ENCODE measurements at places on chromosomes 1 and 21.

DNA sequence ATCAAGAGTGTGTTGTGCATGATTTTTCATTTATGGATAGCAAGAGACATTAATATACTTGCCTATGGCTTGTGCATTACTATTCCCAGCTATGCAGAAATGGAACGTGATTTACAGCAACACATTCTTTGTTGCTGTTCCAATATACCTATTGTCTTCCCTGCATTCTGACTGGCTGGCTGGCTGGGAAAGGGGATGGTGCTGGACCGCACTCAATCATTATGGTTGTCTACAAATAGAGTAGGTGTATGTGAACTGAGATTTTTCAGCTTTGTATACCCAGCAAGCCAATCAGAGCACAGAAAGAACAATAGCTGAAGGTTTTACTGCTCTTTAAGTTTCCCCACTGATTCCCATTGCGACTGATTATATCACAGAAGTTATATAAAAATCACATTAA lies 167.5 kb downstream of the ATG4C start:
- no peak for DNase-seq

DNA sequence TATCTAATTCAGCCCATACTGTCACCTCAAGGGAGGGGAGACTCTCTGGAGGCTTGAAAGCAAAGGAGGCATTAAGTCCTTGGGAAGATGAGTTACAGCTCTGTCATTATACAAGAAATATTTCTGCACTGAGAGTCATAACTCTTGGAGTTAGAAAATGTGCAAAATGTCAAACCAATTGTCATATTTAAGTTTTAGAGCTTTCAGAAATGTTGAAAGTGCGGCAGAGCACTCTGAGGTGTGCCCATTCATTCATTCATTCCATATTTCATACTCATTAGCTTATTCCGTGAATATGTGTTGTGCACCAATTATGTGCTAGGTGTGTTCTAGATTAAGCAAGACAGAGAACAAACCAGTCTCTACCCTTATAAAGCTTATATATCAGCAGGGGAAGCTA lies 87.1 kb downstream of the HUNK start:
- DNase-seq: no peak

DNA sequence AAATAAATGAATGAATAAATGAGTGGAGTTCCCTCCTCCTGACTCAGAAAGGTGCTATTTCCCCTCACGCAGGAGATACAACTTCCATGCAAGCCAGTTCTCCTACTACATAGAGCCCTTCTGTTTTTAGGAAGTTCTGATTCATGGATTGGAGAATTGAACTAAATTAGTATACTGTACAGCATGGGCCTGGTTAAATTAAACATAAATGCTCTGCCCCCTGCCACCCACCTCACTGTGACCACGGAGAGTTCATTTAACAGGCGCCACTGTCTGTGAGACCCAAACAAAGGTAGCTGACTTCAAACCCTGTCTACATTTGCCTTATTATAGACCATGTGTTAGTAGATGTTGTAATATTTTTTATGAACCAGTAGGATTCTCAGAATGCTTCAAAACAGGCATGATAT lies 9.1 kb upstream of the IRF2BP2 start:
- no peak for DNase-seq

DNA sequence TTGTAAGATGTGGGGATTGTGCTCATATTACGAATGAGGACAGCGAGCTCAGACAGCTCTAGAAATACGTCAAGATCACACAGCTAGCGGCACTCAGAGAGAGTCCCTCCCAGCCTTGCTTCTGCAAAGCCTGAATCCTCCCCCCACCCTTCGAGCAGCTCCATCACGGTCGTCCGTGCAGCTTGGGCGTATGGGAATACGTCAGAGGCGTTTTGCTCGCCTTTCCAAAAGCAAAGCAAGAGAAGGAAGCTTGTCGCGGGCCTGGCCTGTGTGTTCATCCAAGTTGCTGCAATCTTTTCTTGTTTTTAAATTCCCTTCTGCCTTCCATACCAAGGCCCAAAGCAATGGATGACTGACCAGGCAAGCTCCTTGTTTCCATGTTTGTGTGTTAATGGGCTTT lies 125.5 kb upstream of the IRF2BP2 start:
- DNase-seq: no peak

DNA sequence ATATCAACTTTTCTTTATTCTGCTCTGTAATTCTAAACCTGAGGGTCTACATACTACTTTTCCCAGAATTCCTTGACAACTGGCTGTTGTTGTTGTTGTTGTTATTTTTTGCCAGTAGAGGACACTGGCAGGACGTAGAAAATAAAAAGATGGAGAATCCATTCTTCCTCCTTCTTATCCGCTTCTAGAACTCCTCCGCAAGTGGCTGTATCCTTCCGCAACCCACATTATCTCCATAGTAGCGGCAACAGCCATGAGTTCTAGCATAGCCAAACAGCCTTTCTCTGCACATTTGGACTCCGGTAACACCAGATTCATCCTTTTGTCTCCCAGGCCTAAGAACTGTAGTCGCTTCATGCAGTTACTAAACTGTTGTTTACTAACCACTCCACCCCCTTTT lies 91.1 kb upstream of the CACHD1 start:
- no peak for DNase-seq

GRCh38 chr1:167196166-167196565 lies 24.5 kb upstream of the POU2F1 start:
- no peak for DNase-seq

DNA sequence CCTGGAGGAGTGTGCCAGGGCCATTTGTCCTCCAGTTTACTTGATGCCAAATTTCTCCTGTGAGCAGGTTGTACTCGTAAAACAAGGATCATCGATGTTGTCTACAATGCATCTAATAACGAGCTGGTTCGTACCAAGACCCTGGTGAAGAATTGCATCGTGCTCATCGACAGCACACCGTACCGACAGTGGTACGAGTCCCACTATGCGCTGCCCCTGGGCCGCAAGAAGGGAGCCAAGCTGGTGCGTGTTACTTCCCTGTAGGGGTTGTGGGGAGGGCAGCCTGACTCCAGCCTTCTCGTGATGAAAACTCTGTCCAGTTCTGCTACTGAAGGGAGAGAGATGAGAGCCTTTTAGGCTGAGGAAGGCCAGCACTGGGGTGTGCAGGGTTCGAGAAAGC lies 2.2 kb downstream of the RPS8 start:
- DNase-seq: no peak

DNA sequence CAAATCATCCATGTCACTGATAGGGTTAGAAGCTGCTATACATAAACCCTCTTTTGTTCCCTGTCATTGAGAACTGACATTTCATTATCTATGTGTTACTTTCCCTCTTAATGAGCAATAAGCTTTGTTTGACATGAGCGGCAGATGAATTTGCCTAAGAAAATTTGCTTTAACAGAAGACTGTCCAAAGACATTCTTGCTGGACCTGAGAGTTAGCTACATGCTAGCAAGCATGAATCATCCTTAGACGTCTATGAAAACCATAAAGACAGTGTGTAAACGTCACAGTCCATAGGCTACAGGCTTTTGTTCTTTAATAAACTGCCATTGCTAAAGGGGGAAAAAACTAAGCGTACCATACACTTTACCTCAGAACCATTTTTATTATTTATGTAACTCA lies 73.1 kb downstream of the TNFSF4 start:
- peak; percentile 6 for DNase-seq

DNA sequence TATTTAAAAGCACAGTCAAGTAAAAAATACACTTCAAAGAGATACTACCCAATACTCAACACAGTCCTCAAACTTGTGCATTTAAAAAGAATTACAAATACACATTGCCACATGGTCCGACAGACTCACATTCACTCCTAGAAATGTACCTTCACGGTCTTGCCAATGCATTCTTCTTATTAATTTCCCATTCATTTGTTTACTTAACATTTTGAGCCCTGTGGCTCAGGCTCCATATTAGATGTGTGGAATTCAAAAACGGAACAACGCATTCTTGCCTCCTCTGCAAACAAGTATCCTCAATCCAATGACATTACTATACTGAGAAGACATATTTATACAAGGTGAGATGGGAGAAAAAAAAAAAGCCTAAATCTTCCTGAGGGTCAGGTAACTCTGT lies 2.5 kb upstream of the DUSP23 start:
- no peak for DNase-seq

- DNase-seq: peak; percentile 64
Measured at GRCh38 chr1:153490272-153491051, 30.0 kb upstream of the S100A7 start.

DNA sequence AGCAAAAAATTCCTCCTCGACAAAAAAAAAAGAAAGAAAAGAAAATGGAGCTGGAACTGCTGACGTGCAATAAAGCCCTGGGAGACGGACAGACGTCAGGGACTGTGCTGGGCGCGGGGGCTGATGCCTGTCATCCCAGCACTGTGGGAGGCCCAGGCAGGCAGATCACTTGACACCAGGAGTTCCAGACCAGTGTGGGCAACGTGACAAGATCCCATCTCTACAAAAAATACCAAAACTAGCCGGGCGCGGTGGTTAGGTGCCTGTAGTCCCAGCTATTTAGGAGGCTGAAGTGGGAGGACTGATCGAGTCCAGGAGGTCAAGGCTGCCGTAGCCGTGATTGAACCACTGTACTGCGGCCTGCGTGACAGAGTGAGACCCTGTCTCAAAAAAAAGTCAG lies 3.6 kb upstream of the ANKRD65 start:
- no peak for DNase-seq

DNA sequence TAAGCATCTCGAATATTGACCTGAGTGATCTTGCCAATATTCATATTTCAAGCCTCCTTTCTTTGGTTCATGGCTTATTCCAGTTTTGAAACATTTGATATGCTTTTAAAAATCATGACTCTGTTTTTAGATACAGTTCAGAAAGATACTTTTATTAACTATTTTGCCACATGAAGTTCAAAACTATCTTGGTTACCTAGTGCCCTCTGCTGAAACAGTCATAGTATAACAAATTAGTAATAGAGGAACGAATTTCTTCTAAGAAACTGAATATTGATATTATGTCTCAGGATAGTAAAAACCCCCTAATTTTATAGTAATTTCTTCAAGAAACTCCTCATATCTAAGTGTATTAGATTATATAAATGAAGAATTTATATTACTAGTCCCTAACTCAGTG lies 52.6 kb upstream of the RC3H1 start:
- DNase-seq: no peak

- no peak for DNase-seq
Measured at GRCh38 chr1:26168410-26169197, at the start of gene C1orf232. Gene C1orf232 (minus strand): TSS chr1:26168963. CDS start chr1:26168499, 464 bp downstream.

DNA sequence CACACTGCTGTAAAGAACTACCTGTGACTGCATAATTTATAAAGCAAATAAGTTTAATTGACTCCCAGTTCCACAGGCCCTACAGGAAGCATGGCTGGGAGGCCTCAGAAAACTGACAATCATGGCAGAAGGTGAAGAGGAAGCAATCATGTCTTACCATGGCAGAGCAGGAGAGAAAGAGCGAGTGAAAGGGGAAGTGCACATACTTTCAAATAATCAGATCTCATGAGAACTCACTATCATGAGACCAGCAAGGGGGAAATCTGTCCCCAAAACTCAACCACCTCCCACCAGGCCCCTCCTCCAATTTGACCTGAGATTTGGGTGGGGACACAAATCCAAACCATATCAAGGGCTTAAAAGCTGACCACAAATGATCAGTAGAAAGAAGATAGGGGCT lies 493.2 kb downstream of the PTPRC start:
- DNase-seq: no peak

GRCh38 chr21:42579456-42580075 lies 65.9 kb downstream of the SLC37A1 start:
- DNase-seq: no peak

- peak; percentile 83 for DNase-seq
Measured at GRCh38 chr21:27024301-27024700, 57.4 kb upstream of the ADAMTS5 start.

- no peak for DNase-seq
Measured at GRCh38 chr1:246517391-246517790, 10.3 kb upstream of the SMYD3 start.

DNA sequence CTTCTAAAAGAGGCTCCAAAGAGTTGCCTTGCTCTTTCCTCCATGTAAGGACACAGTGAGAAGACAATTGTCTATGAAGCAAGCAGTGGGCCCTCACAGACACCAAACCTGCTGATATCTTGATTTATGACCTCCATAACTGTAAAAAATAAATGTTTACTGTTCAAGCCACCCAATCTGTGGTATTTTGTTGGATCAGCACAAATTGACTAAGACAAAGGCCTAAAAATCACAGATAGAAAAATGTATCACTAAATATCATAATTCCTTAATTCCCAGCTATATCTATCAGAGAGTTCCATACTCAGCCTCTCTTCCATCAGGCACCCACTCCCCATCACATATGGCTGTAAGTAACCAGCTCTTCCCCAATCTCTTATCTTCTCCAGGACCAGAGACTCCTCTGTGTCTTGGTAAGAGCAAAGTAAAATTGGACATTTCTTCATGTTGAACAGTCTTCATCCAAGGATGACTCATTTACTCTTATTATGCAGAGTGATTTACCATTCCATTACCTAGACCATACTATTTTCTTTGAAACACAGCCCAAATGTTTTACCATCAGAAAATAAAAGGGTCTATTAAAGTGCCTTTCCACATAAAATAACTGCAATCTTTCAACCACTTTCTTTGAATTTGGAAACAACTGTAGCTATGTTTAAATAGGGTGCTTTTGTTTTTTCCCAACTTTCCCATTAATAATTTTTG lies 503.6 kb downstream of the MRPL39 start:
- no peak for DNase-seq

DNA sequence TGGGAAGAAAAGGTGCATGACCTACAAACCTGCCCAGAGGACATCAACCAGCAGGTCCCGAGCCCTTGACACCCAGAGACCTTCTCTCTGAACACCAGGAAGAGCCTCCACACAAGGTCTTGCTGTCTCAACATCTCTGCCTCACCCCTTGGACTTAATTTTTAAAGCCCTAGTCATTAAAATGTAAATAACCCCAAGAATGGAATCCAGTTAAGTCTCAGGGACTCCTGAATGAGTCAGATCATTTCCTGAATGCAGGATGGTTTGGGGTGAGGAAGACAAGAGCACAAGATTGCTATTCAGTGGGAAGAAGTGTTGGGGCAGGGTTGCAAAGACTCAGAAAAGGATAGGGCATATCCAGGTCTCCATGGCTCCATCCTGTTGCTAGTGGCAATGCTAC lies 17.8 kb upstream of the GRIK3 start:
- DNase-seq: no peak

DNA sequence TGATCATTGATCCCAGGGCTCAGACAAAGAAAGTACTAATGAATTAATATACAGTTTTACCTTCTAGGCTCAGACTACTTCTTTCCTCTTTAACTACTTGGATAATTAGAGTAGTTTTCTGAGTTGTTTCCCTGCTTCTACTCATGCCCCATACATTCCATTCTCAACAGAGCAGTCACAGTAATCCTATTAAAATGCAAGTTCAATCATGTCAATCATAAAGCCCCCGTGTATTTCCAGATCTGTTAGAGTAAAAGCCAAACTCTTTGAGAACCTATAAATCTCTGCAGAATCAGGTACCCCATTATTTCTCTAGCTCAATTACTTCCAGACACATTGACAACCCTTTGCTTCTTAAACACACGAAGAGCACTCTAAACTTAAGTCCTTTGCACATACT lies 242.1 kb upstream of the PRMT6 start:
- DNase-seq: no peak

GRCh38 chr1:56547977-56548376 lies 31.4 kb downstream of the PLPP3 start:
- no peak for DNase-seq
